H9 (cell line): ENCODE measurements at places on chromosomes 1 and 21. TPM values are rescaled to one million over a fixed set of nuclear protein-coding genes. Genes with fewer than 3 reads are reported as not detected.

DNA sequence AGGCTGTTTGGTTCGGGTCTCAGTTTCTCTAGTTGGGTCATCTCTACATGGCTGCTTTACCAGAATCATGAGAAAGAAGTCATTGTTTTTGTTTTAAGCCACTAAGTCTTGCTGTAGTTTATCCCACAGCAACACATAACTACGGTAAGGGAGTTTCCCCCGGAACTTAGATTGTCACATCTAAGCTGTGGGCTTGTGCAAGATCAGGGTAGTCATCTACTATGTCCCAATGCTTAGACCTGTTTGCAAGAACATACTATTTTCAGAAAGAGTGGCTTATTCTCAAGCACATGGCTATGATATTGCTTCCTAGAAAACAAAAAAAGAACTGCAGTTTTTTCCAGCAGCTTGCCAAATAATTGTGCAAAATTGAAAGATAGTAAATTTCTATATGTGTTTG lies 18.0 kb upstream of the OLIG2 start:
- no peak overlapping the region for H3K27ac ChIP-seq
- H3K4me1 ChIP-seq: no peaks in the 10 kb centered on the region
- no peak overlapping the region for H3K4me3 ChIP-seq

DNA sequence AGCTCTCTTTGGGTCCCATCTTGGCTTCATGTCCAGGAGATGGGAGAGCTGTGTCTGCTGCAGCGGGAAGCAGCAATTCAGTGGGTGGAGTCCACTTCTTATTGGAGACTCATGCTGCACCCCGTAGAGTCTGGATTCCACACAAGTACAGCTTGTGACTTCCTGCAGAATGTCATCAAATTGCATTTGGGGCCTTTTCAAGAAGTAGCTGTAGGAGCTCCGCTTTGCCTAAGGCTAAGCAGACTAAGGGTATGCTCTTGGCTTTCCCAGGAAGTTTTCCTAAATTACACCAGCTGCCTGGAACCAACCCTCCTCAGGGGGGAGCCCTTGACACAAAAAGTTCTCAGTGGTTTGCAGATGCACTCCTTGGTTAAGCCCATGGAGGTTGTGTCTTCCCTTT lies 5.7 kb upstream of the MOB3C start:
- no peak overlapping the region for H3K27ac ChIP-seq
- H3K4me1 ChIP-seq: no peaks in the 10 kb centered on the region
- H3K4me3 ChIP-seq: no peak overlapping the region
- H3K27me3 ChIP-seq: peaks cover 2% of the 10 kb centered on the region
- H3K36me3 ChIP-seq: no peaks in the 10 kb centered on the region

TMEM54 gene
- 17.2 and 17.7 TPM in 2 replicates for total RNA-seq

DNA sequence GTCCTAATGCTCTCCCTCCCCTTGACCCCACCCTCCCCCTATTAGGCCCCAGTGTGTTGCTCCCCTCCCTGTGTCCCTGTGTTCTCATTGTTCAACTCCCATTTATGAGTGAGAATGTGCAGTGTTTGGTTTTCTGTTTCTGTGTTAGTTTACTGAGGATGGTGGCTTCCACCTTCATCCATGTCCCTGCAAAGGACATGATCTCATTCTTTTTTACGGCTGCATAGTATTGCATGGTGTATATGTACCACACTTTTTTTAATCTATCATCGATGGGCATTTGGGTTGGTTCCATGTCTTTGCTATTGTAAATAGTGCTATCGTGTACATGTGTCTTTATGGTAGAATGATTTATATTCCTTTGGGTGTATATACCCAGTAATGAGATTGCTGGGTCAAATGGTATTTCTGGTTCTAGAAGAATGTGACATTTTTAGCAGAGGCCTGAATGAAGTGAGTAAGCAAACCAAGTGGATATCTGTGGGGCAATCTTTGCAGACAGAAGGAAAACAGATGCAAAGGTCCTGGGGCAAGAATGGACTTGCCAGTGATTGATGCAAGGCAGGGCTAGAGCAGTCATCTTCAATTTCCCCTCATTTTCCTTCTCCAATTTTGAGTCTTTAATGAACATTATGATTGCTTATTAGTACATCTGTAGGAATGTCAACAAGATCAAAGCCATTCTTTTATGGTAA lies 50.2 kb downstream of the UBE4B start:
- no peak overlapping the region for H3K27ac ChIP-seq
- H3K4me1 ChIP-seq: no peaks in the 10 kb centered on the region
- no peak for DNase-seq
- no peak overlapping the region for H3K4me3 ChIP-seq
- peaks cover 24% of the 10 kb centered on the region for H3K36me3 ChIP-seq

DNA sequence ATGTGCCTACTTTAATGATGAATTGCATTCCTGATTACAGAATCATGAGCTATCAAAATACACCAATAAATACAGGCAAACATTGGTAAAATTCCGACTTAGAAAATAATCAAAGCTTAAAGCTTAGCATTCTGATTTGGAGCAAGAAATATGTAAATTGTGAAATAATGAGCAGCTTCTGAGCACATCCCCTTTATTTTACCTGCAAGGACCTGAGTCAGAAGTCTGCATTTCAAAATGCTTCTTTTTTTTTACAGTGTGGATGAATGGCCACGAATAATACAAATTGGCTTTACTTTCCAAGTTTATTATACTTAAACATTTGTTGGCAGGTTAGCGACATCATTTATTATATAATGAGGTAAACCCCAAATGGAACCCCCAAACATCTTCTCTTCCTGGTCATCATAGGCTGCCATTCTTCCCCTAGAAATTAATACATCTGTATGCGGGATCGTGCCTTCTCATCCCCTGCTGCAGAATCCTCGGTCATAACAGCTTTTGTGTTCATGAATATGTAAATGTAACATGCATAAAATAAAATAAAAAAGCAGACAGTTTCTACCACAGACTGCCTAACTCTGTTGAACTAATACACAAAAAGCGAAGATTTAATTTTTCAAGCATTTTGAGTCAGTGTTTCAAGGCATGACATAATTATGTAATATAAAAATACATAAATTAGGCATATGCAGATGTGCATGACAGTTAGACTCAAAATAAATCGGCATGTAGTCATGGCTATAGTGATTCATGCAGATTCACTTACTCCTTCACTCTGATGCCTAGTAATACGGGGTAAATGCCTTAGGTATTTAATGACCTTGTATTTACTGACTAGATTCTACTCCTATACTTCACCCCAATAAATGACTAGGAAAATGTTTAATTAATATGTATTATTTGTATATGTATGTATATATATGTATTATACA lies 339.7 kb downstream of the USP25 start:
- H3K27ac ChIP-seq: no peak overlapping the region
- DNase-seq: no peak
- no peaks in the 10 kb centered on the region; the same call in 1 of the 2 replicates for H3K4me1 ChIP-seq
- no peaks in the 10 kb centered on the region for H3K36me3 ChIP-seq

SPRR2B gene
- not detected in 2 replicates for total RNA-seq

DNA sequence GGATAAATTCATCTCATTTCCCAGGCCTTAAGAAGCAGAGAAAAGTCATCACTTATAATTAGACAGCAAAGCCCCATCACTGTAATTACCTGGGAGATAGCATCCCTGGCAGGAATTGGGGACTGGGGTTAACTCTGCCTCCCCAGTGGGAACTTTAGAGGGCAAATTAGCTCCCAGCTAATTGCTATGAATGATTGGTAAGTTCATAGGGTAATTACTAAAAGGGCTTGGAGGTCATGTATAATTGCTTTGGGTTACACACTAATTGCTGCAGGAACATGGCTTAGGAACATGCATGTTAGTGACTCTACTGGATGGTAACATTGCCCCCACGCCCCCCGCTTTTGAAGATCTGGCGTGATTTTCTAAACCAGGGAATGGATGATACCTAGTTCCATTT lies 64.8 kb downstream of the UBE2T start:
- H3K4me3 ChIP-seq: no peak overlapping the region
- DNase-seq: no peak
- H3K4me1 ChIP-seq: peaks cover 3% of the 10 kb centered on the region; the same call in 1 of the 2 replicates
- H3K36me3 ChIP-seq: no peaks in the 10 kb centered on the region
- no peaks in the 10 kb centered on the region for H3K27me3 ChIP-seq

GRCh38 chr1:229867726-229868125 lies 199.3 kb upstream of the GALNT2 start:
- H3K27ac ChIP-seq: no peak overlapping the region
- H3K27me3 ChIP-seq: no peaks in the 10 kb centered on the region; the same call in 1 of the 2 replicates
- DNase-seq: no peak
- H3K36me3 ChIP-seq: no peaks in the 10 kb centered on the region
- no peak overlapping the region for H3K4me3 ChIP-seq

ZNF124 gene
- total RNA-seq: 50.6 and 50.9 TPM in 2 replicates

- no peak for DNase-seq
- peaks cover 33% of the 10 kb centered on the region for H3K36me3 ChIP-seq
- no peaks in the 10 kb centered on the region for H3K27me3 ChIP-seq
- H3K4me1 ChIP-seq: no peaks in the 10 kb centered on the region
- H3K27ac ChIP-seq: no peak overlapping the region
- H3K4me3 ChIP-seq: no peak overlapping the region
These were observed 11.7 kb downstream of the CSF1 start for GRCh38 chr1:109922326-109922725.

DNA sequence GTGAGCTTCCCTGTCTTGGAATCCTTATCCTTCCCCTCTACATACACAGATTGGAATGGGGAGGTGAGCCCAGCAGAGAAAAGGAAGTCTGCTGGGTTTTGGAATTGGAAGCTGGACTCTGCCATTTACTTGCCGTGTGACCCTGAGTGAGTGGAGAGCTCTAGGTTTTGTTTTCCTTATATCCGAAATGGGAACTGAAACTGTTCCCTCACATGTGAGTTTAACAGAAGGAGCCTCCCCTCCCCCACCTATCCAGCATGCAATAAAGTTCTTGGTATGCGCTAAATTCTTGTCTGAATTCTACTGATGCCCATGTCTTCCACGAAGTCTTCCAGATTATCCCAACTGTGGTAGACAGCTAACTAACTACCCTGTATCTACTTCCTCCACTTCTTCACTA lies 58.7 kb downstream of the NENF start:
- no peaks in the 10 kb centered on the region for H3K36me3 ChIP-seq
- H3K4me3 ChIP-seq: no peak overlapping the region
- H3K4me1 ChIP-seq: no peaks in the 10 kb centered on the region
- H3K27ac ChIP-seq: no peak overlapping the region
- no peaks in the 10 kb centered on the region; the same call in 1 of the 2 replicates for H3K27me3 ChIP-seq

C8B gene
- not detected in 2 replicates for total RNA-seq

DNA sequence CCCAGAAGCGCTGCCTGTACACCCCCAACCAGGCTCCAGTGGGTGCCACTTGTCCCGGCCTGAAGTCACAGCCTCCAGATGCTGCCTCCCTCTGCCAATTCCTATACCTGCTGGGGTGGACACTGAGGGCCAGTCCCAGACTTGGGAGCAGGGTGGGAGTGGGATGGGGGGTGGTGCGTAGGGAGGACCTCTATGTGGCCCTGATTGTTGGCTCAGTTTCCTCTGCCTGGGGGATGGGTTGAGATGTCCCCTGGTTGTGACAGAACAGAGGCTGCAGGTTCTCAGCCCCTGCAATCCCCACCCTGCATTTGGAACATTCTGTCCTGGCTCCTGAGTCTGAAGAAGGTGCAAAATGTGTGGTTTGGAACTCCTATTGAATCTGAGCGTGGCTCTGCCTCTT lies 27.2 kb downstream of the RAB7B start:
- no peak overlapping the region for H3K27ac ChIP-seq
- no peaks in the 10 kb centered on the region for H3K4me1 ChIP-seq
- no peaks in the 10 kb centered on the region for H3K36me3 ChIP-seq
- no peak overlapping the region for H3K4me3 ChIP-seq
- no peak for DNase-seq

- no peaks in the 10 kb centered on the region for H3K27me3 ChIP-seq
- no peaks in the 10 kb centered on the region for H3K4me1 ChIP-seq
- no peak overlapping the region for H3K27ac ChIP-seq
- no peak overlapping the region for H3K4me3 ChIP-seq
- H3K36me3 ChIP-seq: no peaks in the 10 kb centered on the region
These were observed 2.0 kb downstream of the KCNE2 start for GRCh38 chr21:34365809-34366208.

DNA sequence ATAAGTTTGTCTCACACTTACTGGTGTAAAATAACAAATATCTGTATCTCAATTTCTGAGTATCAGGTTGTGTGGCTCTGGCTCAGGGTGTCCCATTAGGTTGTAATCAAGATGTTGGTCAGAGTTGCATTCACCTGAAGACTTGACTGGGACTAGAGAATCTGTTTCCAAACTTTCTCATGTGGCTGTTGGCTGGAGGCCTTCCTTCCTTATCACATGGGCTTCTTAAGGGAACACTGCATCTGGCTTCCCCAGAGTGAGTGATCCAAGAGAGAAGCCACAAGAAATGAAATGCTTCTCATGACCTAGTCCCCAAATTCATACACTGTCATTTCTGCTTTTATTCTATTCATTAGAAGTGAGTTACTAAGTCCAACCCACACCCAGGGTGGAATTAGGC lies 568.4 kb upstream of the CAMK1G start:
- H3K36me3 ChIP-seq: peaks cover 7% of the 10 kb centered on the region
- no peaks in the 10 kb centered on the region for H3K27me3 ChIP-seq
- H3K4me1 ChIP-seq: no peaks in the 10 kb centered on the region
- no peak overlapping the region for H3K4me3 ChIP-seq
- no peak for DNase-seq

DNA sequence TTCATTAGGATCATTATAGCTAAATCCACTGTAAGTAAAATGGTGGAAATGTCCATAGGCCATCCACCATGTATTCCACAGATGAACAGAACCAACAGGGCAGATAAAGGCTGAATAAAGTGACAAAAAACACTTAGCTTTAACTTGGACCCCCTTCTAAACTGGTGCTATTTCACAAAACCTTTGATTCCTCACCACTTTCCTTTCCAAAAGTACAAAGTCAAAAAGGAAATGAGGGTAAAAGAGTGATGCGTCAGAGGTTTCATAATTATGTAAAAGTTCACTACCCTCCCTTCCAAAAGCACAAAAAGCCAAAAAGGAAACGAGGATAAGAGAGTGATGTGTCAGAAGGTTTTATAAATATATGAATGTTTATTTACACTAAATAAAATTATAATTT lies 172.2 kb downstream of the TBX15 start:
- H3K4me1 ChIP-seq: no peaks in the 10 kb centered on the region
- H3K27ac ChIP-seq: no peak overlapping the region
- no peaks in the 10 kb centered on the region for H3K27me3 ChIP-seq
- H3K4me3 ChIP-seq: no peak overlapping the region

GRCh38 chr1:232016616-232017015 lies 390.0 kb downstream of the DISC1 start:
- H3K4me1 ChIP-seq: peaks cover 11% of the 10 kb centered on the region; the same call in 1 of the 2 replicates
- no peak for DNase-seq
- H3K36me3 ChIP-seq: no peaks in the 10 kb centered on the region
- no peak overlapping the region for H3K27ac ChIP-seq

GRCh38 chr1:193658691-193659090 lies 472.3 kb upstream of the B3GALT2 start:
- H3K4me1 ChIP-seq: no peaks in the 10 kb centered on the region
- no peak for DNase-seq
- H3K4me3 ChIP-seq: no peak overlapping the region
- no peak overlapping the region for H3K27ac ChIP-seq

DNA sequence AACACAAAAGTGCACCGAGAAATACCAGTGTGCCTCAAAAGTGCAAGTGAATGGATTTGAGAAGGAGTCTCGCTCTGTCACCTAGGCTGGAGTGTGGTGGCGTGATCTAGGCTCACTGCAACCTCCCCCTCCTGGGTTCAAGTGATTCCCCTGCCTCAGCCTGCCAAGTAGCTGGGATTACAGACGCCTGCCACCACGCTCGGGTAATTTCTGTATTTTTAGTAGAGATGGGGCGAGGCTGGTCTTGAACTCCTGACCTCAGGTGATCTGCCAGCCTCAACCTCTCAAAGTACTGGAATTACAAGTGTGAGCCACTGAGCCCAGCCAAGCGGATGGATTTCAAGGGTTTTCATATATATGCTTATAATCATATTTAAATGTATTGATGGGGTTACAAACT lies 35.8 kb downstream of the PRRX1 start:
- DNase-seq: no peak
- H3K27ac ChIP-seq: no peak overlapping the region
- no peaks in the 10 kb centered on the region for H3K27me3 ChIP-seq
